Hematopoietic multipotent progenitor cell treated with erythropoietin and hydrocortisone succinate and interleukin-3 and kit ligand, for 6 days (in vitro differentiated cells): ENCODE measurements at places on chromosomes 2 and 18.

DNA sequence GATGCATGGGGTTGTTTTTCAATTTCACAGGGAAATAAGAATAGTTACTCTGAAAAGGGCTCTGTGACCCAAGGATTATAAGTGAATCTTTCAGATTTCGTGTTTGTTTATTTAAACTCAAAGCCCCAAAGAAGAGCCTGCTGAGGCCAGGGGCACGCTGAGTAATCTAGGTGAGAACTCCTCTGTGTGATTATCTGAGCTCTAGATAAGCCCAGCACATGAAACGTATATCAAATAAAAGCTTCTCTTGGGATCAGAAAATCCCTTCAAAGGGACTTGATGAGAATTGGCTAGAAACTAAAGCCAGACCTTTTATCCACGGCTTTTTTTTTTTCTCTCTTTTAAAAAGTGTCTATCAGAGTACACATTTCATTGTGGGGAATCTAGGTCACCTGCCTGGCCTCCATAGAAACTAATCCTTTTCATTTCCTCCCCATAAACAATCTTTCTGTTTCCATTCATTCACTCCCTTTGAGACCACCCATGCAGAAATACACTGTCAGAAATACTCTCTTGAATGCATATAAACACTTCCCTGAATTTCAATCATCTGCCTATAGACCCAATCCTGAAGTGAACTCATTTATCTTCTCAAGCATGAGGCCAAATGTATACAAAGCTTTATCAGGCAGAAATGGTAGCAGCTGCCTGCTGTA is 137.4 kb downstream of the RIT2 start:
- no peak for DNase-seq

GRCh38 chr2:163601377-163601776 is 134.4 kb downstream of the FIGN start:
- DNase-seq, result no peak

DNA sequence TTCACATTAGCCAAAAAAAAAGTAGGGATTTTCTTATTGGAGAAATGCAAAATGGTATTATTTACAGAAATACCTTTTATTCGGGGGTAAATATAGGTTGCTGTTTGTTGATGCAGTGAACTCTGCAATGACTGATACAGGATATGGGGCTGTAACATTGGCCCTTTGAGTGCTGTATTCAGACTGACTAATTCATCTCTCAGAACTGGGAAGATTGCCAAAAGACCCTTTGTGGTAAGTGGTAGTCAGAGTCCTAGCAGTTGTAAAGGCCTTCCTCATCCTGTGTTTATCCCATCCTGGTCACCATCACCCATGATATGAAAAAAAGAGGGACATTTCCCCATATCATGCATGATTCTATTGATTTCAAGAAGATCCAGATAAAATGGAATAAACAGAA is 14.0 kb upstream of the DCC start:
- no peak for DNase-seq

- DNase-seq, result no peak
Observed at GRCh38 chr2:182618672-182619079, 97.4 kb upstream of the DNAJC10 start.

GRCh38 chr2:158178646-158179045 is 77.0 kb downstream of the UPP2 start:
- no peak for DNase-seq

DNA sequence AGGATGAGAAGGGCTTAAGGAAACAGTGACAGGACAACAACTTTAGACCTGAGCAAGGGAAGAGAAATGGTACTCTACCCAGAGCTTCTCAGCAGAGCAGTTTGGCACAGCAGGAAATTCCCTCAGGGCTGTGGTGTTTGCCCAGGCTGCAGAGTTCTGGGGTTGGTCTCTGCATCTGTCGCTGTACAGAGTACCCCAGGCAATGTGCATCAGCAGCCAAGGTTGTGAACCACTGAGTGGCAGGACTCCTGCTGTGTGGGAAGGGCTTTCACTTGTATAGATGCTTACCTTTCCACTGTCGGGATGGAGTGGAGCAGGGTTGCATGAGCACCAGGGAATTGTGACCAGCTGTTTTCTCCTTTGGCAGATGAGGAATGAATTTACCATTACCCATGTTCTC is 21.2 kb downstream of the STAMBP start:
- no peak for DNase-seq

- no peak for DNase-seq
Observed at GRCh38 chr18:44654573-44654972, 26.1 kb upstream of the SETBP1 start.

- DNase-seq, result no peak
Observed at GRCh38 chr2:164642268-164642667, 21.0 kb upstream of the GRB14 start.

DNA sequence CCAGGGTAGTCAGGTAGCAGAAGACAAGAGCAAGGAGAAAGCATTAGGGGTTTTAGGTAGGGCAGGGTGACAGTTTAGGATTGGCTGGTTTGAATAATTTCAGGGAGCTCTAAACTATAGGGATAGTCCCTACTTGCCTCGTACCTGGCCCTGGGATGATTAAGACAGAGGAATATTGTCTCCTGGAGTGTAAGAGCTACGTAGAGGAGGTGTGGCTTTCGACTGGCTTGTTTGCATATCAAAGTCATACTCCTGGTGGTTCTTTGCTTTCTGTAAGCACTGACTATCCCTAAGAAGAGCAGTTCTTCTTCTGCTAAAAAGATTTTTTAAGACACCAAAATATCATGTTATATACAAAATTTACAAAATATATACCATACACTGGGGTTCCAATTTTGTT is 1867.4 kb downstream of the SUCLG1 start:
- DNase-seq, result no peak

DNA sequence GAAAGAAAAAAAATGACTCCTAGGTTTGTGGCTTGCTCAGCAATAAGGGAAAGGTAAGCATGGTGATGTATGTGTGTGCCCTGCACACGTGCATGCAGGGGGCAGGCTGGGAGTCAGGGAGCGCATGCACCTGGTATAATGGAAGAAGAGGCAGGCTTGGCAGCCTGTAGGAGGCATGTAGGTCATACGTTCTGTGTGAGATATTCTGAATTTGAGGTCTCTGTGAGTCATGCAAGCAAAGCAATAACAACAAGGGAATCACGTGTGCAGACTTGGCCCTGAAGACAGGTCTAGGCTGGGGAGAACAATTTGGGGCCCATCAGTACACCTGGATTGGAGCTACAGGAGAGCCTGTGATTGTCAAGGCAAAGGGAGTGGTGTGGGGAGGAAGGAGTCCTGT is 94.5 kb upstream of the TTC39C start:
- no peak for DNase-seq

GRCh38 chr2:69945441-69945840 is 16.0 kb downstream of the ASPRV1 start:
- peak; percentile 77 for DNase-seq

GRCh38 chr18:21714474-21714873 is 9.9 kb upstream of the ABHD3 start:
- DNase-seq, result no peak

DNA sequence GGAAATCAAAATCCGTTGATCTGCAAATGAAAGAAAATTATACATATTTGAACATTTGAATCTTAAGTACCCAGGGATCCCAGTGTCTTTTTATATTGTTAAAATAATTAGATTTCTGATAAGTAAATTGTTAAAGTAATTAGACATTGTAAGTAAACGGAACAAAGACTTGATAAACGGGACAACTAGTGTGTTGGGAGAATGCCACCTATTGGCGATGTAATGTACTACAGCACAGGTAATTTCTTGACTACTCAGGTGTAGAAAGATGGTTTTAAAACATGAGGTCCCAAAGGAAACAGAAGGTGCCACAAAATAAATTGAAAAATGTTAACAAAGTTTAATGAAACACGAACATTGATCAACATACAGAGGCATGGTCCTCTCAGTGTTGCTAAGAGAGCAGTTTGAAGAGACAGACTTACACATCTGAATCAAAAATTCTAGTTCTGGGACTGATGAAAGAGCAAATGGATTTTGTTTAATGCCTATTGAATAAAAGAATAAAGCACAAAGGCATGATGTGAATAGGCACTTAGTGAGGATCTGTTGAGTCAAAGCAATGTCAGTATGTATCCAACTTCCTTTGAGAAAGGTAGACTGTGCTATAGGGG is 103.4 kb upstream of the RASGRP3 start:
- DNase-seq, result peak; percentile 57

GRCh38 chr2:63444565-63445288 is 143.6 kb downstream of the WDPCP start:
- DNase-seq, result no peak

DNA sequence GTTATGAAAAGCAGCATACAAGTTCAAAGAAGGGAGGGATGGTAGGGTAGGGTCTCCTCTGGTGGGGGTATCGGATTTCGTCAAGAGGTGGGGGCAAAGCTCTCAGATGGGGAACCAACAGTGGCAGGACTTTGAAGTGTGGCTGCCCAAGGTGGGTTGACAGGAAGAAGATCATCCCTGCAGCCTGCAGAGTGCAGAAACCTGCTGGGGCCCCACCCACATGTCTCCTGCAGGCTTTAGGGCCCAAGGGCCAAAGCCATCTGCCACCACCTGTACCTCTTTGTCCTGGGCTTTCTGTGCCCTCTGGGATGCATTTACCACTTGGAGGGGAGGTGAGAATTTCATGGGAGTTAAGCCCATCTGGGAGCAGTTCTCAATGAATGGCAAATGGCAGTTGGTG is 42.7 kb downstream of the KCNF1 start:
- no peak for DNase-seq

DNA sequence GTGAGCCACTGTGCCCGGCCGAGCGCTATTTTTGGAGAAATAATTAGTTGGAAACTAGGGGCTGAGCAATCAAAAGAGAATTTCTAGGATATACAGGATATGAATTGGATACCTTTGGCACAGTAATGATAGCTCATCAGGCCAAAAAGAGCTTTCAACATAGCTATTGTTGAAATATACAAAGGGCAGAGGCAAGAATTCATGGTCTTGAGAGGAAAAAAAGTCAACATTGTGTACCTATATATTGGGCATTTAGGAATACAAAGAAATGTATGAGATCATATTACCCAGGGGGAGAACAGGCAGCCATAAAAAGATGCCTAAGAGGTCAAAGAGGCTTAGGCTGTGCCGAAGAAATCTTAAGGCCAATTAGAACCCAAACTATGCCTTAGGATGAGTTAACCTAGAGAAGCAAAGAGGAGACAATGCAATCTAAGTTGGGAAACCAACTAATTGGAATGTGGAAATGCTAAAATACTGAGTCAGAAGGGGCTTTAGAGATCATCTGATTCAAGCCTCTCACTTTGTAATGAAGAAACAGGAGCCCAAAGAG is 99.0 kb downstream of the RBBP8 start:
- DNase-seq, result no peak

DNA sequence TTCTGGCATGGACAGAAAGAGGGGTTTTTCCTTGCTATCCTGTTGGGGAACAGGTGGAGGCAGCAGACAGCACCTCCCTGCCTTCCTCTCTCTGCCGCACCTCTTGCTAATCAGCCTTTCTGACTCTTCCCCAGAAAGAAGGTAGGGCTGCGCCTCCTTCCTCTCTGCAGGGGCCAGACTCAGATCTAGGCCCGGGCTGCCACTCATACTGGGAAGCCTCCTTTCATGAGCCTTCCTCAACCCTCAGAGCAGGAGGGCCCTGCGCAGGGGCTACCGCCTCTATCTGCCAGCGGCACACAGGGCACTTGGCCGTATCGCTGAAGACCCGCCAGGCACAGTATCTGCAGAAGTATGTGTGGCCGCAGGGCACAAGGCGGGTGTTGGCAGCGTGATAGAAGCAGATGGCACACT is 7.1 kb downstream of the NEURL3 start:
- DNase-seq, result peak; percentile 94

DNA sequence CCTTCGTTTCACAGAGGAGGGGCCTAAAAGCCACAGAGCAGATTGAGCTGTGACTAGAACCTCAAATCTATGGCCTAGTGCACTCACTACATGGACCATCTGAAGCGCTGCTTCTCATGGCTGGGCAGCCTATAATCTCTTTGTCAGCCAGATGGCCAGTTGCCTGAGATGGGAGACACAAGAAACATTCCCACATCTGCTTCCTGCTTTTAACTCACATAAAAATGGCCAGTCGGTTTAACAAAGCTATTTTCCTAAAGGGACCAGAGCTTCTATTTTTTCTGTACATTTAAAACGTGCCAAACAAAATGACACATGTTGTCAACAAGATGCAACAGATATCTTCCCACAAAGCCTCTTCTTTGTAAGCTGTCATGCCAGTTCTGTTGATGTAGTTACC is 173.8 kb downstream of the GFPT1 start:
- no peak for DNase-seq

DNA sequence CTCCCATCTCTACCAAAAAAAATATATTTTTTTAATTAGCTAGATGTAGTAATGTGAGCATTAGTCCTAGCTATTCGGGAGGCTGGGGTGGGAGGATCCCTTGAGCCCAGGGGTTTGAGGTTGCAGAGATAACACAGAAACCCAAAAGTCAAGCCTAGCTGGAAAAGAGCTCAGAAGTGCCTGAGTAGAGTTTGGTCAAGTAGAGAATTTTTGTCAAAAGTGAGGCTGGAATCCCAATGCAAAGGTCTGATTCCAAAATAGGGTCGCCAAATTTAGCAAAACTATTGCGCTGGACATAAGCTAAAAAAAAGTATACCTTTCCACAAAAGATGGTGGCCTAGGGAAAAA is 15.5 kb upstream of the MSH6 start:
- DNase-seq, result no peak

GRCh38 chr2:25274868-25275574 is 66.7 kb downstream of the DNMT3A start:
- DNase-seq, result peak; percentile 49

- no peak for DNase-seq
Observed at GRCh38 chr2:223751012-223751411, 86.4 kb downstream of the AP1S3 start.

- no peak for DNase-seq
Observed at GRCh38 chr2:238174701-238175100, 15.9 kb downstream of the ERFE start.

DNA sequence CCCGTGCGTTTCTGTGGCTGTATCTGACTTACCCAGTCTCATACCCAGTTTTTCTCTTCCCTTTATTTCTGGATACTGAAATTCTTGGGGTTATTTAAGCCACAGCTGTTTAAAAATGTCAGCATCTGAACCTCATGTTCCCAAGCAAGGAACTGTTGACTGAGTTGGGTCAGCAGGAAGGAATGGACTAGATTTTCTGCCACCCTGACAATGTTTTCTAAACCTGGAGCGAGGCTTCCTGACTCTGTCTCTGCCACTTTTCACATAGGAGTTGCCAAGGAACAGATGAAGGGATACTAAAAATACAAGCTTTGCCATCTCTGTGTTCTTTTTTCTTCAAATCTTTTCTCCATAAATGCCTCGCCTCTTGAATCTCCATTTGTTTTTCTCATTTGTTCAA is 29.0 kb upstream of the SCYGR1 start:
- DNase-seq, result no peak

DNA sequence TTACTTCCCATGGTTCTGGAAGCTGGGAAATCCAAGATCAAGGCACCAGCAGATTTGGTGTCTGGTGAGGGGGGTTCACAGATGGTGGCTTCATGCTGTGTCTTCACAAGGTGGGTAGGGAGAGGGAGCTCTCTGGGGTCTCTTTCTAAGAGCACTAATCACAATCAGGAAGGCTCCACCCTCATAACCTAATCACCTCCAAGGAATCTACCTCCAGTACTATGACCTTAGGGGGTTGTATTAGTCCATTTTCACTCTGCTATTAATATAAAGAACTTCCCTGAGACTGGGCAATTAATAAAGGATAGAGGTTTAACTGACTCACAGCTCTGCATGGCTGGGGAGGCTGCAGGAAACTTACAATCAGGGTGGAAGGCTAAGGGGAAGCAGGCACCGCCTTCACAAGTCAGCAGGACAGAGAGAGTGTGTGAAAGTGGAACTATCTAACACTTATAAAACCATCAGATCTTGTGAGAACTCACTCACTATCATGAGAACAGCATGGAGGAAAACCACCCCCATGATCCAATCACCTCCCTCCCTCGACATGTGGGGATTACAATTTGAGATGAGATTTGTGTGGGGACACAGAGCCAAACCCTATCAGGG is 17.6 kb downstream of the TBC1D8 start:
- DNase-seq, result no peak
